AG09309 (cell line): ENCODE measurements at places on chromosomes 1 and 21.

DNA sequence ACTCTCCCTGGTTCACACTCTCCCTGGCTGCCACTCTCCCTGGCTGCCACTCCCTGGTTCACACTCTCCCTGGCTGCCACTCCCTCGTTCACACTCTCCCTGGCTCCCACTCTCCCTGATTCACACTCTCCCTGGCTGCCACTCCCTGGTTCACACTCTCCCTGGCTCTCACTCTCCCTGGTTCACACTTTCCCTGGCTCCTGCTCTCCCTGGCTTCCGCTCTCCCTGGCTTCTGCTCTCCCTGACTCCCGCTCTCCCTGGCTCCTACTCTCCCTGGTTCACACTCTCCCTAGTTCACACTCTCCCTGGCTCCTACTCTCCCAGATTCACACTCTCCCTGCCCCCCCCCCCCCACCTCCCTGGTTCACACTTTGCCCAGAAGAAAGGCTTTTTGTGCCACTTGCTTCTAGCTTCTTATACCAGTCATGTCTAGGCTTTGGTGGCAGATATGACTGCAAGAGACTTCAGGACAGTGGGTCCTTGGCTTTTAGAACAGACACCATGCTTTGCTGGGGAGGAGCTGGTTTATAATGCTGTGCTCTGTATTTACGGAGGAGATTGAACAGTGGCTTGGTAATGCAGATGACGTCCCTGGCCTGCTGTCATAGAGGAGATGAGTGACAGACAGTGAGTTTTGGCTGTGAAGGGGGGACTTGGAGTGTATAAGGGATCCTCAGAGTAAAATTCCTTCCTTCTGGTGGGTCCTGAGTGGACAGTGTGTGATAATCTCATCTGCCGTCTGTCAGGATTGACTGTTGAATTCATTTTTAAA, 17.0 kb downstream of the COQ8A start:
- no peak for DNase-seq

DNA sequence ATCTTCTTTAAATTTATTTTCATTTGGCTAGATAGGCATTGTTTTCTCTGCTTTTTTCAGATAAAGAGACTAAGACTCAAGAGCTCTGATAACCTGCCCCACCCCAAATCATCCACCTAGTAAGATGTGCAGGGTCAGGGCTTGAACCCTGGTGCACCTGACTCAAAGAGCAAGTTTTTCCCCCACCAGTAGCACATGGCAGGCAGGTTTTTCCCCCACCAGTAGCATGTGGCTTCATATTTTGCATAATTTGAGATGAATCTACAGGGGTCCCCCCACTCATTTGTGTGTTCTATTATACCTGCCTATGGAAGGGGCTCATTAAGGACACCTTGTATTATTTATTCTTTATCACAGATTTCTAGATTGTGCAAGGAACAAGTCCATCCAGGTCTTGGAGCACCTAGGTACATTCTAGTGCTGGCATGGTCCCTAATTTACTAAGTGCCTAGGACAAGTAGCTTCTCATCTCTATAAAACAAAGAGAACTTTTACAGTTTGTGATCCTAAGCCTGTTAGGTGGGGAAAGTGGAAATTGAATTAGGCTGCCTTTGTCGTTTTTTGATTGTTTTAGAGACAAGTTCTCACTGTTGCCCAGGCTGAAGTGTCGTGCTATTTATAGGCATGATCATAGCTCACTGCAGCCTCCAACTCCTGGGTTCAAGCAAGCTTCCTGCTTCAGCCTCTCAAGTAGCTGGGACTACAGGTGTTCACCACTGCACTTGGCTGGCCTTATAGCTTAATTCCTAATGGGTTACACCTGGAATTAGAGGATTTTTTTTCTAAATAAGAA, 13.2 kb upstream of the CTSE start:
- no peak for DNase-seq

DNA sequence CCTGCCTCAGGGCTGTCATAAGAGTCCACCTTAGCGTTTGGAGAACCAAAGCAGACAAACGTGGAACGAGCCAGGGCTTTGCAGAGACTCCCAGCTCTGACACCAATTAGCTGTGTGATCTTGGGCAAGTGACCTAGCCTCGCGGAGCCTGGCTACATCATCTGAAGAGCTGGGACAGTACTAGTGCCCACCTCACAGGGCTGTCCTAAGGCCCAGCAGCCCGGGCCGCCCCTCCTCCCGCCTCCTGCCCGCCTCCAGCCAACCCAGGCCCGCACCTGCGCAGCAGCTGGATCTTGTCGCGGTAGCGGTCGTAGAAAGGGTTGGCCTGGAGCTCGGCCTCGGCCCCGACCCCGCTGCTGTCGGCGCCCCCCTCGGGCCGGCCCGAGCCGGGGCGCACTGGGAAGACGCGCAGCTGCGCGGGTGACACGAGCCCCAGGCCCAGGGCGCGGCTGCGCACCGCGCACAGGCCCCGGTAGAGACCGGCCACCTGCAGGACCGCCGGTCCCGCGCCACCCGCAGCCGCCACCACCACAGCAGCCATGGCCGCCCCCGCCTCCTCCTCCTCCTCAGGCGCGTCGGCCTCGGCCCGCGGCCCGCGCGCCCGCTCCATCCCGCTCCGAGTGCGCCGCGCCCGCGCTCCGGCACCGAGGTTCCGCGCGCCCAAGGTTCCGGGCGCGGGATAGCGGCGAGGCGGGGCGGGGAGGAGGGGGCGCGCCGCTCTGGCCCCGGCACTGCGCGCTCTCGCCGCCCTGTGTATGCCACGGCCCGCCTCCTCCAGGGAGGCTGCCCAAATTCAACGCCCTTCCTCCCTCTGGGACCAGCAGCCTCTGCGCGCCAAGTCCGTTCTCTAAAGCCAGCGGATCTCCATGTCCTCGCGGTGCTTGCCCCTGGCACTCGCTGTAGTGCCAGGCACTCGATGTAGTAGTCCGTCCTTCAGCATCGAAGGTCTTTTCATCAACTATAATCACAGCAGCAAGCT, at the start of gene ATPAF1:
Gene ATPAF1, minus strand, starts transcription at position 583 of the 979 bp plus-strand sequence. Its CDS starts 42 bp downstream, at position 541.
- DNase-seq = peak; percentile 28

GRCh38 chr1:155931332-155932038, 2.7 kb downstream of the KHDC4 start:
- no peak for DNase-seq

DNA sequence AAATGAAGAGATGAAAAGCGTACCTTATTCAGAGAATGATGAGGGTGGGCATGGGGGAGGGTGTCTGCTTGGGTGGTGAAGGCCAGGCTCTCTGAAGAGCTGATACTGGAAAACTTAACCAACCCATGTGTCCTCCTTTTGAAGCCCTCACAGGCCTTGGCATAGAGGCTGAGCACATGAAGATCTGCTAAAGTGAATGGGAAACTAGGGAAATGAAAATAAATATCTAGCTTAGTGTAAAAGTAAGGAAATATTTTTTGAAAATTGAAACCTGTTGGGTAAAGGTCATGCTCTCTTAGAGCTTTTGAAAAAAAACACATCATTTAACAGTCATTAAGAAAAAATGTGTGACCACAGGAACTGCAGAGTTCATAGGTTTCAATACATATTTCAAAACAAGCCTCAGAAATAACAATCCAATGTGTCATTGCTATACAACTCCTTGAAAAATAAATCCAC, 40.5 kb upstream of the RALGPS2 start:
- DNase-seq = peak; percentile 88

DNA sequence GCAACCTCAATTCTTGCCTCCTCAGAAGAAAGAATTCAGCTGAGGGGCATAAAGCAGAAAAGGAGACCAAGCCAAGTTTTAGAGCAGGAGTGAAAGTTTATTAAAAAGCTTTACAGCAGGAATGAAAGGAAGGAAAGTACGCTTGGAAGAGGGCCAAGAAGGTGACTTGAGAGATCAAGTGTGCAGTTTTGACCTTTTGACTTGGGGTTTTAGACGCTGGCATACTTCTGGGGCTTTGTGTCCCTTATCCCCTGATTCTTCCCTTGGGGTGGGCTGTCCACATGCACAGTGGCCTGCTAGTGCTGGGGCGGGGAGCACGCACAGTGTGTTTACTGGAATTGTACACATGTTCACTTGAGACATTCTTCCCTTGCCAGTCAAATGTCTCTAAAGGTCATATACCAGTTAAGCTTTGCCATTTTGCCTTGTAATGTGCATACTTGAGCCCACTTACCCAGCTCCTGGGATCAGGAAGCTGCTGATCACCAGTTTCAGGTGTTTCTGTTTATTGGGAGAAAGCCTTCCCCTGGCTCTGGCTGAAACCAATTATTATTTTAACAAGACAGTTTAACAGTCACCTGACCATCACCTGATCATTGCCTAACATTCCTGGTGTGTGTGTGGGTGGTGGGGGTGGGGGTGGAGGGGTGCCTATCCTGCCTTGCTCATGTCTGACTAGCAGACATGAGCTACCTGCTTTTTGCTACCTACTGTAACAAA, 36.2 kb downstream of the UTP25 start:
- no peak for DNase-seq

DNA sequence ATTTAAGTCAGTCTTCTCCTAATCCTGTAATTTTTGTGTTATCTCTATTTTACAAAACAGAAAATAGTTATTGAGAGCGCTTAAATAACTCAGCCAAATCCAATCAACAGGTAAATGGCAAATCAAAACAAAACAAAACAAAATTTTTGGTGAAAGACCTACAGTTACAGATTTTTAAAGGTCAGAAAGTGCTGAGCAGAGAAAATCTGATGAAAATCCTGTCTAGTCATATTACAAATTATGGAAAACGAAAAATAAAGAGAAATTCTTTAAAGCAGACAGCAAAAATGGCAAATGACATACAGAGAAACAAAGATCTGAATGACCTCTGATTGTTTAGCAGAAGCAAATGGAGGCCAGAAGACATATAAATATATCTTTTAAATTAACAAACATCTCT, 482.4 kb downstream of the PCP4 start:
- DNase-seq = no peak

- no peak for DNase-seq
These were observed 824.9 kb downstream of the AMY1C start for GRCh38 chr1:104574620-104575019.

GRCh38 chr1:54567961-54568360, 19.9 kb downstream of the ACOT11 start:
- no peak for DNase-seq

GRCh38 chr1:111517469-111518225, 14.2 kb upstream of the ADORA3 start:
- DNase-seq = no peak

DNA sequence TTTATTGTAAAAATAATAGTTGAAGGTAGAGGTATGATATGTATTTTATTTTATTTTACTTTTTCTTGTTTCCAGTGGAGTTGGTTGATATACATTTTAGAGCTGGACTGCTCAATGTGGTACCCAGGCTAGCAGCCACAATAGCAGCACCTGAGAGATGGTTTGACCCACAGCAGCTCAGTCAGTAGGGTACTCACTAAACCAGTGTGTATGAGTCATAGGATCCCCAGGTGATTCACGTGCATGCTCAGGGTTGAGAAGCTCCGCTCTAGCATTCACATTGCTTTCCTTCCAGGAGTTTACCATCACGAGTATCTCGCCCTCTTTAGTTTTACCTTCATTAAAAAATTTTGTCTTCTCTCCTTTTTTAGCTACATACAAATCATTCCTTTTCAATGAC, 96.0 kb upstream of the PAXBP1 start:
- no peak for DNase-seq

DNA sequence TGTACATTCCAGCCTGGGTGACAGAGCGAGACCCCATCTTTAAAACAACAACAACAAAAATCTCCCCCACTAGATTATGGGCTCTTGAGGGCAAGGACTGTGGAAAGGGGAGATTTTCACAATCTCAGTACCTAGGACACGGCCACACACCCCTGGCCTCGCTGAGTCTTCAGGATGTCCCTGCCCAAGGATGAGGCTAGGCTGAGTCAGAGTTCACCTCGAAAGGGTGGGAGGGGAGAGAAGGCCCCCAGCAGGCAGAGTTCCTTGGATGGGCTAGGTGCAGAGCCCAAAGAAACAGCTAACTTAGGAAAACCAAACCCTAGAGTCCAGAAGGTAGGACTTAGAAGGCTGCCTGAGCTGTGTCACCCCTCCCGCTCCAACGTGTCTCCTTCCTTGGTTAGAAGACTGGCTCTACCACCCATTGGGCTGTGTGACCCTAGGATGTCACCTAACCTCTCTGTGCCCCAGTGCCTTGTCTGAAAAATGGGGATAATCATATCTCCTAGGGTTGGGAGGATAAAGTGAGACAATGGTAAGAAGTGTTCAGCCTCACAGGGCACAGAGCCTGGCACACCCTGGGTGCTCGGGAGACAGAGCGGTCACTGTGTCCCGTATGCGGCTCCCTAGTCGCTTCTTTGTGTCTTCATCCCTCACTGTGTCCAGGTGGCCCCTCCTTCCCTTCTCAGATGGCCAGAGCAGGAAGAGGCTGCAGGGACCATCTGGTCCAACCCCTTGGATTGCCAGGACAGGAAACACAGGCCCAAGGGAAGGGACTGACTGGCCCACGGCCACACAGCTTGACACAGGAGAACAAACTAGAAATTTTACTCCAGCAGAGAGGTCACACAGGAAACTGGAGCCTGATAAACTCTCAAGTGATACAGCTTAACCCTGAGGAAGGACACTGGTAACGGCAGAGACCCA, 11.2 kb downstream of the TRIM62 start:
- no peak for DNase-seq

- no peak for DNase-seq
These were observed 50.8 kb downstream of the ALPL start for GRCh38 chr1:21559788-21560567.

DNA sequence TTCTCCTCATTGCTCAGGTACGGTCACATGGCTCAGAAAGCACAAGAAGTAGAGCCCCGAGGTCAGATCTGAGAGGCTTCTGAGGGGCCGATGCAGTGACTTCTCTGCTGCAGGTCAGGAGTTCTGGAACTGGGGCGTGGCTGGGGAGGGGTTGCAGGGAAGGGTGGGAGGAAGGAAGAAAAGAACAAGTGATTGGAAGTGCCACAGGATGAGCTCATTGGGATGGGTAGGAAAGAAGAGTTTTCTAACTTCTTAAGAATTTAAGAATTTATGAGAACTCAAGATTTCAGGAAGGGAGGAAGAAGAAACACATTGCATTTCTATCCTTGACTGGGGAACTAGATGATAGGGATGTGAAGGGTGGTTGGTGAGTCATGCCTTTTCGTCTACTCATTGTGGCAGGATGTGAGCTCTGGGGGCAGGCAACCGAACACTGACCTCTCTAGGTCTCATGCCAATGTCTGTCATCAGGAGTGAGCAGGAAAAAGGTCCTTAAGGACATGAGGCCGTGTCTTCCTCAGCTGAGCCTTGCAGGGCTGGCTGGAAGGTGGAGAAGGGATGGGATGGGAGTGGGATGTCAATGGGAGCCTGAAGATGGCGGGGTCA, 497 bp downstream of the FCRLB start:
- DNase-seq = peak; percentile 74

GRCh38 chr1:46444466-46444865, 45.2 kb upstream of the DMBX1 start:
- no peak for DNase-seq

- DNase-seq = no peak
These were observed 217.3 kb upstream of the SGIP1 start for GRCh38 chr1:66316464-66317247.

- no peak for DNase-seq
These were observed 142.0 kb upstream of the PDE4B start for GRCh38 chr1:65650682-65651081.

DNA sequence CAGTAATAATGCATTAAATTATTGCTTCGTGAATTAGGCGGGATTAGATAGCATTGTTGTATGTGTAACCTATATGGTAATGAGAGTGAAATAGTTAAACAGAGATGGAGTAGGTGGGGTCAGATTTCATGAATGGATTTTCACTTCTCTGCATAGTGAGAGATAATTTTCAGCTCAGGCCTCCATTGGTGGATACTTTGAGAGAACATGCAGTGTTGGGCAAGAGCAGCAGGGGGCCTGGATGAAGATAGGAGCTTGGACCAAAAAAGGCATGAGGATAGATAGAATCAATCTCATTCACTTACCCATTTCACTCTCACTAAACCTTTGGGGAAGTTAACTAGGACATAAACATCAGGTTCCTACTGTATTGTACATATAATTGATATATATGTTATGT, 39.5 kb upstream of the C1orf87 start:
- no peak for DNase-seq

- no peak for DNase-seq
These were observed 67.1 kb downstream of the LHX9 start for GRCh38 chr1:197984289-197984688.
